ENCODE measurements at places on chromosomes 7 and 10. TPM values are rescaled to one million over a fixed set of nuclear protein-coding genes. Genes with fewer than 3 reads are reported as not detected.

Gene NRAP
- total RNA-seq: not detected

Gene PAPSS2
- 58.5 TPM for total RNA-seq

- peak; percentile 29 for DNase-seq
Observed at GRCh38 chr7:116393654-116394053, 105.9 kb upstream of the CAV2 start.

GRCh38 chr10:128018236-128018635 is 108.0 kb downstream of the MKI67 start:
- DNase-seq: no peak

GRCh38 chr7:34107276-34107675 is 201.9 kb downstream of the BMPER start:
- peak; percentile 80 for DNase-seq

- no peak for DNase-seq
Observed at GRCh38 chr10:21257919-21258318, 267.6 kb downstream of the SKIDA1 start.

DNA sequence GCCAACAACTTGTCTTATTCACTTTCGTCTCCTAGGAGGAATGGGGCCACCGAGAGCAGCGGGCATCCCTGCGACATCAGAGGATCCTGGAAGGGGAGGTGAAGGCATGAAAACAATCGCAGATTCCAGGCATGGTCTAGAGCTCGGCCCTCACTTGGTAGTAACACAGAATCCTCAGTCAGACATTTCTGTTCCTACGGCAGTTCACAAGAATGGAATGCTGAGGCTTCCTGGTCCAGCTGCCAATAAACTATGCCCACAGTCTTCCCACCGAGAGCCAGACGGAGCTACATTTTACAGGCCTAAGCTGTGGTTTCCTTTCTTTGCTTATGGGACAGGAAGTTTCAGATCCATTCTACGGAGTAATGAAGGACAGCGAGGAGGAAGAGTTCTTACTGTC is 75.8 kb downstream of the OR13A1 start:
- peak; percentile 33 for DNase-seq

- DNase-seq: no peak
Observed at GRCh38 chr7:129828989-129829736, 123.6 kb downstream of the UBE2H start.
